Uterus (tissue), 4 donors: ENCODE measurements at places on chromosomes 2 and 18. TPM values are rescaled to one million over a fixed set of nuclear protein-coding genes. Genes with fewer than 3 reads are reported as not detected.

DNA sequence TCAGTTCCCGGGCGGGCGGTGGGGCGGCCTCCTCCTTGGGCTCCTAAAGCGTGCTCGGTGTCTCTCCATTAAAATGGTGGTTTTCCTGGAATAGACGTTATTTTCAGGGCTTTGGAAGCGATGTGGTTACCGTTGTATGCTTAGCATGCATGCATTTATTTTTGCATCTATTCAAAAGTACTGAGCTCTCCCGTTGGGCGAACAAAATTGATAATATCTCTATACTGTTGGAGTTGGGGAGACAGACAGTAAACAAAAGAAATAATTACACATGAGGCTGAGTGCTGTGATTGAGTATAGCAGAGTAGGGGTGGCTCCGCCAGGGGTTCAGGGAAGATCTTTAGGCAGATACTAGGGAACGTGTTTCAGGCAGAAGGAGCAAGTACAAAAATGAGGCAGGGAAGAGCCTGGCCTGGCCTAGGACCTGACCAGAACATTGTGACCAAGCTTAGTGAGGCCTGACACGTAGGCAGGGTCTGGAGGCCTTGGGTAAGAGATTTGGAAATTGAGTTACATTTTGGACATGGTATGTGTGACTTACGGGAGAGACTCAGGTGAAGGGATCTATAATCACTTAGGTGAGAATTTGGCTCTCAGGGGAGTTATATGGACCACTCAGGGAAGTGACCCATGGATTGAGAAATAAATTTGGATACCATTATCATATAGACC lies 674 bp downstream of the NCAPH start:
- no peaks in the 10 kb centered on the region for H3K36me3 ChIP-seq
- H3K27ac ChIP-seq = peak overlapping the region; percentile 92
- no peaks in the 10 kb centered on the region for H3K4me1 ChIP-seq
- peak overlapping the region; percentile 90 for H3K4me3 ChIP-seq

DNA sequence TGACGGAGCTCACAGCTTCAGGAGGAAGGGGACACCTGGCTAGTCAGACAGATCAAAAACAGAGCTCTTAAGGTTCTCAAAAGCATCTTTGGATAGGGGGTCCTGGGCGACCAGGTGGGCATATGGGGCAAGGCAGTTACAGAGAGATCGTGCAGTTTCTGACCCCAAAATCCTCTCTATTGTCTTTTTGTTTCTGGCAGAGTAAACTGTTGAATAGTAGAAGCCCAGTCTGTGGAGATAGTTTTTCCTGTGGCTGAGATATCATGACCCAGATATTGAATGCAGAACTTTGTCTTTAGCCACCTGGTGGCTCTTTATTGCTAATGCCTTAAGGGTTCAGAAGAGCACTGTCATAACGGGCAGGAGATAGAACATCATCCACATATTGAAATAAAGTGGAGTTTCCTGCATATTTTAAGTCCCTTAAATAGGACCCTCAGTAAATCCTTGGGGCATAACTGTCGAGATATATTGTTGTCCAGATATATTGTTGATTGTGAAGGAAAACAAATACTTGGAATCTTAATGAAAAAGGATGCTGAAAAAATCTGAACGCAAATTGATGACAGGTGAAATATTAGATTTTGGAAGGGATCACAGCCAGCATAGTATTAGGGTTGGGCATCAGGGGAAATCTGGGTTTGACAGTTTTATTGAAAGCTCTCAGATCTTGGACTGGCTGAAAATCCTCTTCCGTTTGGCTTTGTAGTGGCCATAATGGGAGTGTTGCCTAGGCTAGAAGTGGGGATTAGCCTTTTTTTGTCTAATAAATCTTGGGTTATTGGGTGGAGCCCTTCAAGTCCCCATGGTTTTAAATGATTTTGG lies 14.1 kb upstream of the ZDBF2 start:
- H3K36me3 ChIP-seq = no peaks in the 10 kb centered on the region
- no peak overlapping the region for H3K4me3 ChIP-seq
- H3K27ac ChIP-seq = no peak overlapping the region
- no peak for DNase-seq
- H3K4me1 ChIP-seq = no peaks in the 10 kb centered on the region
- H3K27me3 ChIP-seq = no peaks in the 10 kb centered on the region

DNA sequence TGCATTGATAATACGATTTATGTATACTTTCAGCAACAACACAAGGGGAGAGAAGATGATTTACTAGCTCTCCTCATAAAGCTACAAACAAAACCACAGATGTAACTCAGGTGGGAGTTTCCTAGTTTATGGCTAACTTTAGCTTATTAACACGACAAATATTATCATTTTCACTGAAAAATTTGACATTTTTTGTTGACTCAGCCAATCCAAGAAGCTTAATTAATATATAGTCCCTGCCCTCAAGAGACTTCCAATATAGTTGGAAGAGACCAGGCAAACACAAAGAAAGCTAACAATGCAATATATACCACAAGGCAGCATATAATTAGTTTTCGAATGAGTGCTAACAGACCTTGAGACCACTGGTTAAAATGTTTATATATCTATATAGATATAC lies 775 bp downstream of the WDR12 start:
- no peaks in the 10 kb centered on the region for H3K36me3 ChIP-seq
- peak overlapping the region; percentile 80 for H3K4me3 ChIP-seq
- peaks cover 8% of the 10 kb centered on the region for H3K4me1 ChIP-seq
- H3K27me3 ChIP-seq = no peaks in the 10 kb centered on the region

KCNS3 gene
- 4.8 TPM for total RNA-seq

DNA sequence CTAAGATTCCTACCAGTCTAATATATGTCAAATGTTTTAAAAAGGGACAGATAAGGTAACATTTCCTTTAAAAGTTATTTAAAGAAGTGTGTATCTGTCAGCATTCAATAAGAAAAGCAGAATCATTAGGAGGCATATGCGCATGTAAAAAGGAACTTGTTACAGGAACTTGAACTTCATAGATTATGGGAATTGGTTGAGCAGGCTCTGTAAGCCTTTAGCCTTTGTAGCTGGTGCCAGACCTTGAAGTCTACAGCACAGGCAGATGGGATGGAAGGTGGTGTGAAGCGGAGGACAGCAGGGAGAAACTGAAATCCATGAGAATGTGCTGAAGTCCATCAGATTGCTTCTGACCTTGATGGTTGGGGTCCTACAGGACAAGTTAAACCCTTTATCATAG lies 138.3 kb upstream of the ST6GAL2 start:
- no peaks in the 10 kb centered on the region for H3K4me1 ChIP-seq
- DNase-seq = no peak
- H3K4me3 ChIP-seq = no peak overlapping the region
- no peak overlapping the region for H3K27ac ChIP-seq

DNA sequence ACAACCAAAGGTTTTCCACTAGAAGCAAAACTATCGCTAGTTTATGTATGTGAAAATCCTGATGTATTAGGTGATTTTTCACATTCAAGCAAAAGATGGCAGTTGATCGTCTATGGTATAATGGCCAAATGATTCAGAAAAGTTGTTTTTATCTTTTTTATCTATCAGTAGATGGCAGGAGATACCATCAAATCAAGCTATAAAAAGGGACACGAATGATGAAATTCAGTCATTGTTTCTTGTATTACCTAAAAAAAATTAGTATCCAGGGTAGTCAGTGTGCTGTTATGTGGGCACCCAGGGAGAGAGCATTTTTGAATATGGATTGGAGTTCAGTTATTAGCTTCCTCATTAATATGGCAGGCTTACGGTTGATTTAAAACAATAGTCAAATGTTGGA lies 22.9 kb upstream of the CAVIN2 start:
- no peaks in the 10 kb centered on the region for H3K27me3 ChIP-seq
- peaks cover 6% of the 10 kb centered on the region for H3K4me1 ChIP-seq
- no peak for DNase-seq
- no peaks in the 10 kb centered on the region for H3K36me3 ChIP-seq

ZNF236 gene
- 40.7 TPM for total RNA-seq

DNA sequence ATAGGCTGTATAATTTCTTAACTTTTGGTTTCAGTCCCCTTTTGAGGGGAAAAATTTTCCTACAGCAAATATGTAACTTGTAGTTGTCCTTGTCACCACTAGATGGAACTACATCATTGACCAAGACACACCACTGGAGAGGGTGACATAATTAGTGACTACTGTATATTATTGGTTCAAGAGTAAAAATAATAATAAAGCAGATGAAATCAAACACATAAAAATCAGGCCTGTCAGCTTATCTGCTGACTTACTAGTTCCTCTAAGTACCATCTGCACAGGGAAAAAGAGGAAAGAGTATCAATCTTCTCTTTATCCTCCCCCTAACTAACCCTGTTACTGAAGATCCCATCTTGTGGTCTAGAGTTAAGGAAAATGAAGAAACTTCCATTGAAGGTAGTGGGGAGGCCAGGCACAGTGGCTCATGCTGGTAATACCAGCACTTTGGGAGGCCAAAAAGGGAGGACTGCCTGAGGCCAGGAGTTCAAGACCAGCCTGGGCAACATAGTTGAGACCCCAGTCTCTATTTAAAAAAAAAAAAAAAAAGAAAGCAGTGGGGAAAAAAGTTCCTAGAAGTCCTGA lies 29.6 kb upstream of the ENOSF1 start:
- H3K27me3 ChIP-seq = no peaks in the 10 kb centered on the region
- H3K27ac ChIP-seq = no peak overlapping the region
- H3K4me1 ChIP-seq = no peaks in the 10 kb centered on the region
- DNase-seq = no peak
- no peaks in the 10 kb centered on the region for H3K36me3 ChIP-seq

CNDP1 gene
- total RNA-seq = not detected

DNA sequence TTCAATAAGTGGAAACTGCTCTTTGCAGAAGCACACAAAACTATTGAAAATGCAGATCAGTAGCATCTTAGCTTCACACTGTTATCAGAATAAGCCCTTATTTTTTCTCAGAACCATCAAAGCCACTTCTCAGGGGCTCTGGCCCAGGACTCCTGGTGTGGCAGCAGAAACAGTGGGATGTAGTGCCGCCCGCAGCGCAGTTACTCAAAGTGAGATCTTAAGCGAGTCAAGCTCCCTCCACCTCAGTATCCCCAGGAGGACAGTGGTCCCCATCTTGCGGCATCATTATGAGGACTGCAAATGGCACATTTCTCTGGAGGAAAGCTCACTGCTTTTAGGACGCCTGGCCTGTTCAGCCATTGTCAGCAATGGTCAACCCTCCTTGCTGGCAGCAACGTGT lies 60.0 kb downstream of the MBP start:
- peaks cover 5% of the 10 kb centered on the region for H3K4me1 ChIP-seq
- H3K27me3 ChIP-seq = no peaks in the 10 kb centered on the region
- H3K36me3 ChIP-seq = no peaks in the 10 kb centered on the region
- no peak for DNase-seq

GRCh38 chr2:147910990-147911473 lies 66.2 kb downstream of the ACVR2A start:
- no peaks in the 10 kb centered on the region for H3K36me3 ChIP-seq
- DNase-seq = no peak
- no peak overlapping the region for H3K27ac ChIP-seq
- H3K4me1 ChIP-seq = no peaks in the 10 kb centered on the region

TTN gene
- 6.0 TPM for total RNA-seq

SETBP1 gene
- total RNA-seq = 32.8 TPM

GRCh38 chr18:75823471-75823870 lies 396.0 kb upstream of the SMIM21 start:
- no peak overlapping the region for H3K4me3 ChIP-seq
- no peak overlapping the region for H3K27ac ChIP-seq
- H3K4me1 ChIP-seq = no peaks in the 10 kb centered on the region
- no peaks in the 10 kb centered on the region for H3K27me3 ChIP-seq
- H3K36me3 ChIP-seq = no peaks in the 10 kb centered on the region
